ENCODE measurements at places on chromosomes 2 and 18.

- DNase-seq = no peak
These were observed 23.5 kb downstream of the COMMD1 start for GRCh38 chr2:61928826-61929461.

DNA sequence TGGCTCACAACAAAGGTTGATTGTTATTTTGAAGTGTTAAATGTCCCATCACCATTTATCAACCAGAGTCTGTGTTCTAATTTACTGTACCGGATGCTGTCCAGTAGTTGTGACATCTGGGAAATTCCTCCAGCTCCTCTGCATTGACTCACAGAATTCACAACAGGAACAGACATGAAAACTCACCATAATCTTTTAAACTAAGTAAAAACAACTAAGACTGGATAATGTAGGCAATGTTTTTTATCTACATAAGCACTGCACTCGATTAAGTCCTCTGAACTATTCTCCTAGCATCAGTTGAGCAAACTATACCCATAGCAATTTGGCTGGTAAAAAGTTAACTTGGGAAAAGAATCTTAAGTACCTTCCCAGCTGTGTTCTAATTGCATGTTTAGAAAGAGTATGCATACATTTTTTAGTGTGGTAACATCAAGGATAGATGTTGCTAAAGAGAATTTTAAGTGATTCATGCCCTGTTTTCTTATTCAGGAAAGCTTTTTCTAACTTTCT is 42.9 kb upstream of the MYO1B start:
- no peak for DNase-seq

DNA sequence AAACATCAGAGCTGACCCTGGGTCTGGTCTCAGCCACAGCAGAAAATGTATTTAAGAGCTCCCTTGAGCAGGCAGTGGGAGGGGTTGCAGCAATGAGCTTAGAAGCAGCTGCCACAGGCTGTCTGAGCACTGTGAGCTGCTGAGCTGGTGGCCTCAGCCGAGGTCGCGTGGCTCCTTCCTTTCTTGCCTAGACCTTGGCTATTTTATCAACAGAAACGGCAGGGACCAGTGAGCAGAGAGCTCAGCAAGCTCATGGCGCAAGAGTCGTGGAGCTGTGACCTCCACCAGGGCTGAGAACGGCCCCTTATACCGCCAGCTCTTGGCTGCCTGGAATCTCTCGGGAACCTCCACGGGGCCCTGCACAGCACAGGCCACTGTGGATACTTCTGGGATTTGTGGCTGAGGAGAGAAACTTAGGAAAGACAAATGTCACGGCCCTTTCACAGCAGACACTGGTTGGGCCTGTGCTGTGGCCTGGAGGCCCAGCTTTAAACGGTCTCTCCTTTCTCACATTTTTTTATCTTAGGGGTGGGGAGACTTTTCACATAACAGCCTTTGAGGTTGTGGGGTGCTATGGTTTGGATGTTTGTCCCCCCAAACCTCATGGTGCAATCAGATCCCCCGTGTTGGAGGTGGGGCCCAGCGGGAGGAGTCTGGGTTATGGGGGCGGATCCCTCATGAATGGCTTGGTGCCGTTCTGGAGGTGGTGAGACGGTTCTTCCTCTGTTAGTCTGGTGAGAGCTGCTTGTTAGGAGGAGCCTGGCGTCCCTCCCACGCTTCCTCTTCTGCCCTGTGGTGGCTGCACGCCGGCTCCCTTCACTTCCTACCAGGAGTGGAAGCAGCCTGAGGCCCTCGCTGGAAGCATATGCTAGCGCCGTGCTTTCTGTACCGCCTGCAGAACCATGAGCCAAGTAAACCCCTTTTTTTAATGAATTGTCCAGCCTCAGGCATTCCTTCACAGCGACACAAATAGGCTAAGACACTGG is 1.7 kb downstream of the ALLC start:
- DNase-seq = peak; percentile 29

DNA sequence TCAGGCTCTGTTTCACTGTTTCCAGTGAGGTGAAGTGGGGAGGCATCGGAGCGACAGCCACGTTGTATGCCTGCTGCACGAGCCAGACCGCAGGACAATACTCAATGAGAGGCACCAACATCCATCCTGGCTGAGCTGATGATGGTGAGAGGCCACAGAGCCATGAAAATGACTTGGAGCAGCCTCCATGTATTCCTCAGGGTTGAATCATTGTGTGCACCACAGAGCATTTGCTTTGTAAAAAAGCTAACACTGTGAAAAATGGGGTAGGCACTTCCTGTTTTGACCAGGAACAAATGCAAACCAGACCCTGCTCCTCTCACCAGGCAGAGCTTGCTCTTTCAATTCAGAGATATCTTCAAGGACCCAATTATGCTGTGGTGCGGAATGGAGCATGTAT is 87.2 kb downstream of the LPIN1 start:
- no peak for DNase-seq

DNA sequence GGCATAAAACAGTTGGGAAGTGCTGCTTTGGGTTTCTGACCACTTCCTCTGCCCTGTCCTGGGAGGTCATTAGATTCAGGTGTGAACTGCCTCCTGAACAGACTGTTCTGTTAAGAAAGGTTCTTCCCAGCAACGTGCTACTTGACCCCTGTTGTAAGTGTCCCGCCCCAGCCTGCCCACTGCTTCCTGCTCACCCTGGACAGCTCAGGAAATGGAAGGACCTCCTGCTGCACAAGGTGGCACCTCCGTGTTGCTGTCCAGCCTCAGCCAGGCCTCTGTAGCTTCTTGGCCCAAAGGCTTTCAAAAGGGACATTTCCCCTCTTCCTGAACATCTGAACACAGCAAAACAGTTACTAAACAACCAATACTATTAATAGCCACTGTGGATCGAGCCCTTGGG is 5.3 kb downstream of the TOGARAM2 start:
- DNase-seq = no peak

- peak; percentile 61 for DNase-seq
These were observed 108.1 kb downstream of the TRIB2 start for GRCh38 chr2:12824778-12825379.

All from ovary (tissue), 10 donors.